Hypothalamus (tissue), 51 donors: ENCODE measurements at places on chromosomes 6 and 20.

- DNase-seq, result no peak
These were observed 42.5 kb upstream of the TGM3 start for GRCh38 chr20:2253256-2253655.

GRCh38 chr6:45922728-45923351, 92.8 kb downstream of the CLIC5 start:
- DNase-seq, result peak; percentile 16

- no peak for DNase-seq
These were observed 55.1 kb downstream of the SAMD3 start for GRCh38 chr6:130167655-130168054.

GRCh38 chr6:170308761-170309160, 2.2 kb downstream of the FAM120B start:
- no peak for DNase-seq

- no peak for DNase-seq
These were observed 68.1 kb downstream of the GJA1 start for GRCh38 chr6:121503589-121503991.

- DNase-seq, result no peak
These were observed 55.8 kb downstream of the KIF6 start for GRCh38 chr6:39669207-39669972.

DNA sequence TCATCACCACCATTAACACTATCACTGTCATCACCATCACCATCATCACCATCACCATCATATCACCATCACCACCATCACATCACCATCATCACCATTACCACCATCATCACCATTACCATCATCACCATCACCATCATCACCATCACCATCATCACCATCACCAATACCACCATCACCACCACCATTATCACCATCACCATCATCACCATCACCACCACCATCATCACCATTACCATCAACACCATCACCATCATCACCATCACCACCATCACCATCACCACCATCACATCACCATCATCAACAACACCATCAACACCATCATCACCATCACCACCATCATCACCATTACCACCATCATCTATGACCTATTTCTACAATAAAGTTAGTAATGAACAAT, 86.1 kb upstream of the PDE10A start:
- no peak for DNase-seq

GRCh38 chr6:93327857-93328256, 91.5 kb downstream of the EPHA7 start:
- DNase-seq, result no peak

DNA sequence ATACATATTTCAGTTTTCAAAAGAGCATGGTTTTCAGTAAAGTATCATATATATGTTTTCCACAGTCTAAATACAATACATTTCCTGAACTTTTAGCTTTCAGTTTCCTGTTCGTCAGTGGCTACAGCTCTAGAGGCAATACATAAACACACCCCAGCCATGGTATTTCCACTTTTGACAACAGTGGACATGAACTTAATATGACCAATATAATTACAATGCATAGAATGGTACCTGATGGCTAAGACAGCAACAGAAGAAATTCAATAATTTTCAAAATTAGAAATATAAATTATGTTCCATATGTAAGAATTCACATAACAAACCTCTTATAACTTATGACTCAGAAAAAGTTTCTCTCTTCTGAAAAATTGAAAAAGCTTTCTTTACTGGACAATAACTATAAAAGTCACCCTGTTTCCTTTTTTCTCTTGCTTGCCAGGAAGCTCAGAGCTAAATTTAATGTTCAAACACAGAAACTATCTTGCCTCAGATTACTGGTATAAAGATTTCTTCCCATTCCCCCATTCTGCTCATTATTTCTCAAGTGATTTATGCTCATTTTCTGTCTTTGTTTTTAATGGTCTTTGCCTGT, 19.2 kb downstream of the FKBP5 start:
- no peak for DNase-seq

GRCh38 chr20:35284992-35285805, 627 bp upstream of the EIF6 start:
- DNase-seq, result no peak

DNA sequence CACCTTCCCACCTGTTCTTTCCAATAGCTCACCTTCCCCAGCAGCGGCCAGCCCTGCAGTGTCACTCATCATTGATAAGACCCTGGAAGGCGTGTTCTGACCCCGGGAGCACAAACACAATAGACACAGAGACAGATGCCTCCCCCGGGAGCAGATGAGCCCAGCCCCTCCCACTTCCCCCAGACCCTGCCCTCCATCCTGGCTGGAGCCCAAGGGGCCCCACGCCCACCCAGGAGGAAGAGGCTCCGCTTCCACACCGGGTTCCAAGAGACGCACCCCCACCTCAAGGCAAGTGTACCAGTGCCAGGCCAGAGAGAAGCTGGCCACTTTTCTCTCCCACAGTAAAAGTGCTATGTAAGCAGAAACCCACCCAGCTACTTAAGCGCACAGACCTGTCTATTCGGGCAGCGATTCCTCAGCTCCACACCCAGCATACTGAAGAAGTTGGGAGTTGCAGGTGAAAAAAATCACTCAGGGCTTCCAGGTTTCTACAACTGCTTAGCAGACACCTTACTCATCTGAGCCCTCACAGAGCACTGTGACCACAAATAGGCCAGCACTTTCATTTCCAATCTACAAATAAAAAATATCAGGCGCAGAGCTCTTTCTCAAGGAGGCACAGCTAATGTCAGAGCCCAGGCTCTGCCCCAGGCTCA, 93.4 kb upstream of the NXT1 start:
- DNase-seq, result no peak

DNA sequence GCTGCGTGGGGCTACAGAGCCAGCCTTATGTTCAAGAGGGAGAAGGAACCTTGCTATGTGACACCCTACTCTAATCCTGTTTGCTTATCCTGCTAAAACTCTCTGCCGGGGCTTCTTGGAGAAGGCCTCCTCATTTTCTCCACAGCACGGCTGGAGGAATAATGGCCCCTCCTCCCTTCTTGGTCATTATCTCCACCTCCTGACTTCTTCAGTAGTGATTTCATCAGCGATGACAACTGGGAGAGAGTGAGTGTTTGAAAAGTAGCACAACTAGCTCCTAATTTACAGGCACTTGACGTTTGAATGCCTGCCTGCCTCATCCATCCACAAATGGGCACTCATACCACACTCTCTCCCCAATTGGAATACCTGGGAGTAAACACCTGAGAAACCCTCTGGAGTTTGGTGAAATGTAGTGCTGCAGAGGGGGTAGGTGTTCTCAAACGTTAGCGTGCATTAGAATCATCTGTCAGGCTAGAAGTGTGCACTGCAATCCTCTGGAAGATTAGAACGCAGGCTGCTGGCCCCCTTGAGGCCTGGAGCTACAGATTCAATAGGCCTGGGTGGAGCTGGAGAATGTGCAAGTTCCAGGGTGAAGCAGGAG, 148.5 kb downstream of the FOXC1 start:
- DNase-seq, result no peak

DNA sequence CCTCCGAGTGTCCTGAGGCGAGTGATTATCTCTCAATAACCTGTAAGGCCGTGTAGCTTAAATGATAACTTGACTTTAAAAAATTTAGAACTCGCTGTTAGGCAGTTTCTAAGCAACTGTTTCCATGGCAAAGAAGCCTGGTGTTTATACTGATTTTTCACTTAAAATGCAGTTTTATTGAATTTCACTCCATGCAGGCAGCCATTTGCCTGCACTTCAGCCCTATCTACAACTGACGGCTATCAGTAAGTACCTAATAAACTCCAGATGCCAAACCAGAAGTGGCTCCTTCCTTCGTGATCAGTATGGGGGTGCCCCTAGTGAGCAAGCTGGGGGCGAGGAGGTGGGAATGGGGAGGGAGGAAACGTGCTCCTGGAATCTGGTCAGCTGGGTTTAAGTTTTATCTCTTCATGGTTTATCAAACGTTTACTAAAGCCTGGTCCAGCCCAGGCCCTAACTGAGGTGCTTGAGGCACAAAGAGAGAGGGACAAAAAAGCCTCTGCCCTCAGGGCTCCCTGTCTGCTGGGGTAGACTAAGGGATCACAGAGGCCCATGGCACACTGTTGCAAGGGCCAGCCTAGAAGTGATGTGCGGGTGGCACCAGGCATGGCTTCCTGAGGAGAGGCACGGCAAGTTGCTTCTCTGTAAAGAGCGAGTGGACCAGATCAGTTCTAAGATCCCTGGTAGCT, 45.5 kb downstream of the TTI1 start:
- DNase-seq, result no peak

GRCh38 chr6:11769244-11769643, 9.4 kb downstream of the ADTRP start:
- DNase-seq, result no peak
